Stimulated activated CD4-positive, alpha-beta T cell treated with anti-CD3 and anti-CD28 coated beads, TNF-alpha, amount 100 ng/mL, for 4 hours (primary cell): ENCODE measurements at places on chromosomes 4 and X.

DNA sequence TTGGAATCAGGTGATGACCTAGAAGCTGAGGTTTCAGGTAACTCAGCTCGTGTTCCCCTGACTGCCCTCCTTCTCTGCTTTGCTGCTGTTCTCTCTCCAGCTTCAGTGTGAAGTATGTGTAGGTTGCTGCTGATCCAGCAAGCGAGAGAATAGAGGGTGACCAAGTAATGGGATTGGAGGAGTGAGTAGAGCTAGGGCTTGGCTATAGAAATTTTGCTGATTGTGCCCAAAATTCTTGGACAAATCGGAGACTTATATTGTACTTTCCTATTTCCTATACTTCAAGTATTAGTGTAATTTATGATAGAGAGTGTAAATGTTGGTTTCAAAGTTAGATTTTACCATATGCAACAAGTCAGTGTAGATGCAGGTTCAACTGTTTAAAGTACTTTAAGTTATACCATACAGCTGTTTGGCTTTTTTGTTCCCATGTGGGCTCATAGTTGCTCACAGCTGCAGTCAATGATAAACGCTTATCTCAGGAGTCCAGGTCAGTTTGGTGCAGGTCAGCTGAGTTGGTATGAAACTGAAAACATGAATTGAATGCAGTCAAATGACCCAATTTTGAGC is 48.0 kb downstream of the RAPGEF2 start:
- DNase-seq: no peak

- DNase-seq: no peak
Observed at GRCh38 chrX:3599802-3600430, 113.5 kb downstream of the PRKX start.

- DNase-seq: no peak
Observed at GRCh38 chrX:108332281-108332680, 105.9 kb downstream of the COL4A6 start.

DNA sequence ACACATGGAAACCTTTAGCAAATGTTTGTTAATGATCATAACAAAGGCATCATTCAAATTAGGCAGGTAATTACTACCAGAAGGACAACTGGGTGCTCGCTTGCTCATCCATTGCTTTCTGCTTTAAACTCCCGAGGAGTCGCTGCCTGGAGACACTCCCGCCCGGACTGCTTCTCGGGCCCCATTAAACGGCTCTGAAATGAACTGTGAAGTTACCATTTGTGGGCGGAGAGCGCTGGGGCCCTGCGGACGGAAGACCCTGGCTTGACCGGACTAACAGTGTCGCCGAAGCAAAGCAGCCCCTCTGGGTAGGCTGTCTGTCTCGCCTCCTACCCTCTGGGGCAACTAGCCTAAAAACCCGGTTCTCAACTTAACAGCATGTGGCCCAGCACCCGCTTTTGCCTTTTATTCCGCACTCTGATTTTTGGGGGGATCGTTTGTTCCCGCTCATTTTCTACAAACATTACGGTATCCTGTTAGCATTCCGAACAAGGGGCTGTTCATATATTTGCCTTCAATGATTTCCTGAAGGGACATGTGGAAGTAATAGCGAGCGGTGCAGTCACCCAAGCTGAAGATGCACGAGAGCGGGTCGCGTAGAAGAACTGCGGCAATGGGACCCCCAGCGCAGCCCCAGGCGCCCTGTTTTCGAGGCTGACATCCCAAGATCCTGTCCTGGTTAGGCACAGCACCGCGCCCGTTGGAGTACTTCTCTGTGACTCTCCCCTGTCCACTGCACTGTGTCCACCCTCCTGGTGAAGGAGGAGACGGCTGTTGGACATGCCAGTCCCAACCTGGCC is 1.6 kb upstream of the PDGFRA start:
- DNase-seq: no peak
